ENCODE measurements at places on chromosomes 16 and 17.

DNA sequence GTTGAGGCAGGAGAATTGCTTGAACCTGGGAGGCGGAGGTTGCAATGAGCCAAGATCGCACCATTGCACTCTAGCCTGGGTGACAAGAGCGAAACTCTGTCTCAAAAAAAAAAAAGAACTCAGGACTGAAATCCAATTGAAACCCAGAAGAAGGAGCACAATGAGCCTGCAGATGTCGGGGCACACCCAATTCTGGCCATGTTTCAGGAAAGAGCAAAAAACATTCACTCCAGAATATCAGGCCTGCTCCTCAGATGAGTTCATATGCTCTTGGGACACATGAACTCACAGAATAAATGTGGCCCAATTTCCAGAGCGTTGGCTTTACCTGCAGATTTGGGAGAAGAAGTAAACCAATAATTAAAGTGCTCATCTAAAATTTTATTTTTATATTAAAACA is 3.0 kb upstream of the CMTM2 start:
- DNase-seq = no peak

GRCh38 chr17:76179496-76180467 is 38.7 kb upstream of the FOXJ1 start:
- DNase-seq = no peak

- DNase-seq = no peak
These were observed 18.4 kb downstream of the ZNF668 start for GRCh38 chr16:31055613-31056012.

DNA sequence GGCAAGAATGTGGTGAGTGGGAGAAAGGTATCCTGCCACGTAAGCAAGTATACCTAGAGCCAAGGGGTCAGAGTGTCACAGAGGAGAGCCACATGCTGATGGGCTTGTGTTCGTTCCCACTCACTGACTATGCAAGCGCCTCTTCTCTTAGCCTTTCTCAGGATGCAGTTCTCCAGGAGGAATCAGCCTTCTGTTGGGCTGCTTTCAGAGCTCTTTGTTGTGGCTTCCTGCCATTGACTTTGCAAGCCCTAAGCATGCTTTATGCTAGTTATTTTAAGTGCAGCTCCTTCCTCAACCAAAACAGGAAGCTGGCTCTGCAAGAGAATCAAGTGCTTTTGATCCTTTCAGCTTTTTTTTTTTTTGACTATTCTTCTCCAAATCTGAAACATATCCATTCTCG is 66.6 kb downstream of the SIAH1 start:
- no peak for DNase-seq

- no peak for DNase-seq
These were observed 54.1 kb upstream of the CNEP1R1 start for GRCh38 chr16:49970797-49971431.

- DNase-seq = no peak
These were observed 32.8 kb downstream of the SCNN1B start for GRCh38 chr16:23334950-23335349.

- DNase-seq = no peak
These were observed 13.6 kb downstream of the SMPD3 start for GRCh38 chr16:68434624-68435210.

- DNase-seq = no peak
These were observed 14.5 kb downstream of the MPO start for GRCh38 chr17:58265902-58266875.

GRCh38 chr16:57377080-57377841 is 5.0 kb downstream of the CX3CL1 start:
- no peak for DNase-seq

DNA sequence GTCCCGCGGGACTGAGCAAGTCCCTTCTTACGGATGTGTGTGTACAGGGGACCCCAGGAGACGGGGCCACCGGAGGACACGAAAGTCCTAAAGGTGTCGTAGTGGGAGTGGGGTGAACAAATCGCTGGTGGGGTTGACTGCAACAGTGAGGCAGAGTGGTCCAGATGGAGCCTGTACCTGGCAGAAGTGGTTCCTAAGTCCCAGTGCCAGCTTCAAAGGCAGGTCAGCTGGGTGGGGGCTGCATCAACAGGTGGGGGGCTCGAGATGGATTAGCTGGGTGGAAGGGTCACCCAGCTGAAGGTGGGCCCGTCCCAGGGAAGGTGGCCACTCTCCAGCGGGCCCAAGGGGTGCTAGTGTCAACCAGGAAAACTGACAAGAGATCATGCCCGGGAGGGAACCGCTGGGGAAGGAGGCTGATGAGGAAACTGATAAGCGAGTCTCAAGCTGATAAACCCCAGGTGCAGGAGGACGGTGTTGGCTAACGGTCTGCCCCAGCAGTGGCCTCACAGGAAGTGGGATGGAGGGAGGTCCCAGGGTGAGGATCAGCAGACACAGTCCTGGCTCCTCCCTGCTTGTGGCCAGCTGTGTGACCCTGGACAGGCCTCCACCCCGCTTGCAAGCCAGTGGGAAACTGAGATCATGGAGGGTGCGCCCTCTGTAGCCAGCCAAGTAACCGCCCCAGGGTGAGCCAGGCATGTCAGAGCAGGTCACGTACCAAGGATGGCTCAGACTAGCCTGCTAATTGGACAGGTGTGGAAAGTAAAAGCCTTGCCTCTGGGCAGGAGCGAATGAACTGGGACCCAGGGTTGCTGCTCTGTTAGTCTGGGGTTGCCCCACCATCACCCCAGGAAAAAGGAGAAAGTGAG is 1.0 kb downstream of the ORAI3 start:
- DNase-seq = peak; percentile 59

DNA sequence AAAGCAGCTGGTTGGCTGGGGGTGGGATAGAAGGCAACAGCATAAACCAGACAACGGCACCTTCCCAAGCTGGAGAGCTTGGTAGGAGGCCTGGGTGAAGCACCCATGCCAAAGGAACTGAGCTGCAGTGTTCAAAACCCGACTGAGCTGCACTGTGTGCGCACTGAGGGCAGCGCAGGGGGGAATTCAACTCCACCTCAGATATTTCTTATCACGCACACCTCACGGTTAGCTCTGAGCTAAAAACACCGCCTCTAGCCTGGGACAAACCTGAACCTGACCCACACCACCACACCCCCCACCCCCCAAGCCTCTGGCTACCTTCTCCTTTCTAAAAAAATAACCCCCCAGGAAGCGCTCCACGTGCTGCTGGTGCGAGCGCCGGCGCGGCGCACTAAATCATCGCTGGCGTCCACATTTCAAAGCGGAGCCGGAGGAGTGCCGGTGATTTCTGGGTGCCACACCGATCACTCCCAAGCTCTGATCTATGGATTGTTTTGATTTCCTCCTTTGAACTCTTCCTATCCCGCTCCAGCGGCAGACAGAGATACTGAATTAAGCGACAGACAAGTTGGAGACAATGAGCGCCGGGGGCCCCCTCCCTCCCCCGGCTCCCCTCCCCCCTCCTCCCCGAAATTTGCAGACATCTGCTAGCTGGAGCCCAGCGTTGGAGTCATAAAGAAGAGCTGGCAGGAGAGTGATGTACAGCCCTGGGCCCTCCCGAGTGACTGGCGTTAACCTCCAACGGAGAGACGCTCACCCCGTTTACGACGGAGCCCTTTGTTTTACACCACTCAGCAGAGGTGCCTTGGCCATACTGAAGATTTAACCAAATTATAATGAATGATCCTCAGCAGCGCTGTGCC is 85.0 kb downstream of the NOG start:
- no peak for DNase-seq

DNA sequence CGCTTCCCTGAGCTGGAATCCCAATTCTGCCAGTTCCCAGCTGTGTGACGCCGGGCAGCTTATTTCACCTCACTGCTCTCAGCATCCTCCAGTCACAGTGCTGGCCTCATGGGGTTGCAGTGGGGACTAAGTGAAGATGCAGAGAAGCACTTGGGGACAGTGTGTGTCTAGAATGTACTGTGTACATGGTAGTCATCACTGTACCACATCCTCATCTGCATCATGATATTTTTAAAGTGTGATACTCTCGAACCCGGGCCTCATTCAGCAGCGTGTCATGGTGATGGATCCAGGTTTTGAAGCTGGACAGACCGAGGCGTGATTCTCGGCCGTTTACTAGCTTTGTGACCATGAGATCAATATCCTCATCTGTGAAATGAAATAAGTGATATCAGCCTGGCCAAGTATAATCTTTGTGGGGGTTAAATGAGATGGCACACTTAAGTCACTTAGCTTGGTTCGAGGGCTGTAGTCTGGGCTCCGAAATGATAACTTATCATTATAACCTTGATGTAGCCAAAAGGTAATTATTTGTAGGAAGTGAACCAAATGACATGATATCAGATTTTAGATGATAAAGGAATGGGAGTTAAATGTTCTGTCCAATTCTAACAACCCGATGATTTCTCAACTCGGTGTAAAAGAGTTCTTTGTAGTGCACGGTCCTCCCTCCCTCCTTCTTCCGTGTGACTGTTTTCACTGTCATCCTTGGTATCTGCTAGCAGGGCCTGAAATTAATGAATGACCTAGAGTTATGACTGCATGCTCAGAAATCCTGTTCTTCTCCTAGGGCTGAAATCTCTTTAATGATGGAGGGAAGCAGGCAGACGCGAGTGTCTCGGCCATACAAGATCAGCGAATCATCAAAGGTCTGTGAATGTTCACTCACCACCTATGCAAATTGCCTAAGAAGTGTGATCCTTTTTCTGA is 2.0 kb downstream of the KLHL36 start:
- DNase-seq = peak; percentile 82

- no peak for DNase-seq
These were observed 21.6 kb downstream of the PIP4K2B start for GRCh38 chr17:38777641-38778250.

GRCh38 chr17:39755554-39756379 is 18.0 kb downstream of the GRB7 start:
- DNase-seq = no peak

DNA sequence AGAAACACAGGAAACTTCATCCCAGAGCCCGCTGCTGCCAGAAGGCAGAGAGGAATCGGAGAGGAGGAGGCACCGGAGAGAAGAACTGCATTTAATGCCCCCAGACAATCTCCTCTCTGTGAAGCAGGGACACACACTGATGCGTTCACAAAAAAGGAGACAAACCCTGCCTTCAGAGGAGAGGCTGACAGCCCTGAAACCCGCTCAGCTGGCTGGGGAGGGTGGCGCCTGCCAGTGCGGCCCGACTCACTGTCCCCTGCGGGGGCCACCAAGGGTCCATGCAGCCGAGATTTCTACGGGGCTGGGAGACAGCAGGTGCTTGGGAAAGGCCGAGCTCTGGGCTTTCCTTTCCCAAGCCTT is 21.9 kb upstream of the CACNG1 start:
- DNase-seq = no peak

DNA sequence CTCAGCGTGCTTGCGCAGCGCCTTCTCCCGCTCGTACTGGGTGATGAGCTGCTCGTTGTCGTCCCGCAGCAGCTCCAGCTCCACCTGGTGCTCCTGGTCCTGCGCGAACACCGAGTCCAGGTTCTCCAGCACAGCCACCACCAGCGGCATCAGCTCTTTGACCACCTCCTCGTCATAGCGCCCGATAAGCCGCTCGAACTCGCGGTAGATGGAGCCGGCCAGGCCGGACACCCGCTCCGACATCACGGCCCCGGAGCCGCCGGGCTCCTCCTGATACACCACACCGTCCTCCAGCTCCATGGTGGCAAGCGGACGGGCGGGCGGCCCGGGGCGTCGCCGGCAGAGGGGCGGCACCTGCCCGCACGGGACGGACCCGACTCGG is 320 bp downstream of the SPAG9 start:
- no peak for DNase-seq

DNA sequence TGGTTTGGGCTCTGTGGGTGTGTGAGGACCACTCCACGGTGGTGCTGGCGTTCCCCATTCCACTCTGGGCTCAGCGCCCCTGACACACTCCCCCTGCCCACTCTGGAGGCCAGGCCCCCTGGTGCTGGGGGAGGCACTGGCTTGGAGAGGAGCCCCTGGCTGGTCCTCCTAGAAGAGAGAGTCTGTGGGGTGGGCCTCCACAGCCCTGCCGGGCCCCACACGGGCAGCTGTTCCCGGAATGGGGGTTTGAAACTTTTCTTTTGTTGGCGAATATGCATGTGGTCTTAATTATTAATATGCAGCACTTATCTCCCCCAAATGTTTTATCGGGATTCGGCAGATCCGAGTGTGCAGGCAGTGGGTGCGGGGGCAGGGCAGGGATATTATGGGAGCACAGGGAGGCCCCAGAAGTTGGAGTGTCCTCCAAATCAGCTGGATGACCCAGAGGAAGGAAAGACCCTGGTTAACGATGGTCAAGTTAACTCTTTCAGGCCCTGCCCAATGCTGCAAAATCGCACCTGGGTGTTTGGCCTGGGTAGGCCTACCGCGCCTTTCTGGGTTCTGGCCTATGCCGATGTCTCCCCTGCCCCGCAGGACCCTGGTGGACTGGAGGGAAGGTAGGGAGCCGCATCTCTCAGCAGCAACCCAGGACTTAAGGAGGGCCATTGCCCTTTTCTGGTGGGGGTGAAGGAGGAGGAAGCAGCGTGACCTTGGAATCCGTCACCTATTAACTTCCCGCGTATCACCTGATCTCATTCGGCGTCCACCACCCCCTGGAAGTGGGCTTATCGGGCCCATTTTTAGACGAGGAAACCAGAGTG is 36.0 kb downstream of the TMEM235 start:
- no peak for DNase-seq

GRCh38 chr17:67993153-67993997 is 2.9 kb downstream of the C17orf58 start:
- no peak for DNase-seq

- no peak for DNase-seq
These were observed 41.9 kb downstream of the MBTD1 start for GRCh38 chr17:51217946-51218345.

DNA sequence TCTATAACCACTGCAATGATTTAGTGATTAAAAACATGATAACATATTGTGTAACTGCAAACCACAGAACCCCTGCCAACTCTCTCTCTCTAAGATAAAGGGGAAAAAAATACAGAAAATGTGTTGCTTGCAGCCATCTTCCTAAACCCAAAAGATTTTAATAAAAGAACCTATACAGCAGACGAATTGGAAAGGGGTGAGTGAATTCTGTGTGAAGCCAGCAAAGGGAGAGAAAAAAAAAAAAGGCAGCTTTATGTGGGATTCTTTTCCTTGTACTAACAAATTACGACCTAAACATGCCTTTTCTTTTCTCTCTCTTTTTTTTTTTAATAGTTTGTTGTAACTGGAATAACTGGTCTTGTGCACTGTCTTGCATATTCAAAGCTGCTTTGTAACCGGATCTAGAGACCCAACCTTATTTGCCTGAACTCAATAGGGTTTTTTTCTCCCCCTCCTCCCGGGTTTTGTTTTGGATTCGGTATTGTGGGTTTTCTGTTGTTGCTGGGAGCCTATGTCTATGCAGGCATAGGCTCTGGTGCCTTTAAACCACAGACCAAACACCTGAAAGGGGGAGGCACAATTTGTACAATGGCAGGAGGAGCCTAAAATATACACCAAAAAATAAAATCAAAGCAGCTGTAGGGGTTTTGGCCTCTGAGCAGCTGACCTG is 7.0 kb upstream of the ZFHX3 start:
- no peak for DNase-seq

DNA sequence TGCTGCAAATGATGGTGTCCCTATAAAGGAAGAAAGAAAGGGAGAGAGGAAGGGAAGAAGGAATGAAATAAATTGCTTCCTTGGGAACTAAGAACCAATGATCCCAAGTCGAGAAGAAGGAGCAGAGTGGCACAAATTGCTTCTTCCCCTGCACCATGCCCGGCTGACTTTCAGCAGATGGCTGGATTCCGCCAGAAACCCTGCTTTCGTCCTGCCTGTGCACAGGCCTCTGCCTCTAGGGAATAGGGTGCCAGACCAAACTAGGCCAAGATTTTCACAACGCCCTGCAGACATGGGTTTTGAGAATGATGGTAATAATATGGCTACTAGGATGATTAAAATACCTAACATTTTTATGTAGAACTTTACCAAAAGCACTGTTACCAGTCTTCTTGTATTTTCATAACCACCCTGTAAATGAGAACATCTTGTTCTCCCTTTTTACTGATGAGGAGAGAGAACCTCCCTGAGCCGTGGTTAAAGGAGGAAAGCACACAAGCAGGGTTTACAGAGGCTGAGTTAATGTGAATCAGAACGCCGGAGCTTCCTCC is 122.1 kb upstream of the HSBP1 start:
- DNase-seq = no peak
